ENCODE measurements at places on chromosomes 3 and 15.

DNA sequence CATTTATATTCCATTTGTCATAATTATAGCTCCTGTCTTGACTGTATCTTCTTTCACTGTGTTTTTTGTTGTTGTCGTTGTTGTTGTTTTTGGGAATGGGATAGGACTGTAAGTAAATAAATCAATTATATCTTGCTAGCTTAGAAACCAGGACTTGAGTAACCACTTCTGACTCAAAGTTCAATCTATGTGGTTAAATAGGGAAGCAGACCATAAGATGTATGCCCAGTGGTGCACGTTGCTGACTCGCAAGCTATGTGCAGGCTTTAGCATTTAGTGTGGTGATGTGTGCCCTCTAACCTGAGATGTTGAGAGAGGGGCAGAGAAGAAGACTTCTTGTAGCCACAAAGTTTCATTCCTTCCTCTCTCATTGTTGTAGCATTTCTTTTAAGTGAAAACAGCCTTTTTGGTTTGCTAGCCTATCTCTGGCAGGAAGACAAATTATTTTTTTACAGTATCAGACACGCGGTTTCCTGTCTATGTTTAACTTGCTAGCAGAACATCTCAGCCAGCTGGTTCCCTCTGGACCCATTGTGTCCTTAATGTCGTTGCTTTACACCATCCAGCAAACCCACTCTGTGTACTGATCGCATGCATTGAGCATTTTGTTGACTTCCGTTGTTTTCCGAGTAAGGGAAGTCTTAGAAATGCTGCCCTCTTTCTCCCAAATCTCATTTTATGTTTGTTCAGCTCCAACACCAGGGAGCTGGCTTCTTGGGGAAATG, 52.1 kb downstream of the TGFBR2 start:
- no peak for DNase-seq

GRCh38 chr3:127386490-127386889, 98.6 kb upstream of the PRR20G start:
- DNase-seq, result no peak

- DNase-seq, result no peak
Observed at GRCh38 chr3:177126015-177126773, 71.1 kb downstream of the TBL1XR1 start.

DNA sequence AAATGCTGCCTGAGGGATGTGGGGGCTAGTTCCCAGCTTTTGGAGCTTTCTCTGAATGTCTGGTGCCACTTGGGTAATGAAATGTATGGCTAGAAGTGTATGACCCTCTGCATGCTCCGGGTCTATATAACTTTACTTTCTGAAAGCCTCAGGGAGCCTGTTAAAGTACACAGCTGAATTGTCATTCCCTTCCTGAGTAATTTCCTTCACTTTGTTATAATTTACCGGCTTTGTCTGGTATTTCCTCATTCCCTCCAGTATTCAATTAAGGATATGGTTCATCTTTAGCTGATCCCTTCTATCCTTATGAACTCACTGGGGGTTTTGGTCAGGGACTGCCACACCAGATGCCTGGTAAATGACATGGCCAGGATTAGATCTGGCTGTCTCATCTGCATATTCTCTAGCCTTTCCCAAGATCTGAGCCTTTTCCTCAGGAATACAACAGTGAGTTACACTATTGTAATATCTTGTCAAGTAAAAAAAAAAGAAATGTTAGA, 620.3 kb downstream of the ZPLD1 start:
- DNase-seq, result no peak

DNA sequence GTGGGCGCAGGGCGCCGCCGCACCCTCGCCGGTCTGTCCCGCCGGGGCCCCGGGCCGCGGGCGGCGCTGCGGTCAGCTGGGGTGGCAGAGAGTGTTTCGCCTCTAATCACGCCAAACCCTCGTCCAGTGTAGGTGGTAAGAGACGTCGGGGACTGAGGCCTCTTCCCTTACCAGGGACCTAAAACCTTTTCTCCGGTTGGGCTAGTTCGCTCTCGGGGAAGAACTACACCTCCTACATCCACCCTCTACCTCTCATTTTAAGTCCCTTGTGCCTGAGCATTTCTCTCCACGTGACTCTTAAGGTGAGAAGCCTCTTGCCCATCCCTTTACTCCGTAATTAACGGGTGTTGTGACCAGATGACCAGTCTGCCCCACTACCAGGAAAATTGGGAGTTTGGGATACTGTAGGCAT, 520 bp downstream of the TMEM42 start:
- no peak for DNase-seq

DNA sequence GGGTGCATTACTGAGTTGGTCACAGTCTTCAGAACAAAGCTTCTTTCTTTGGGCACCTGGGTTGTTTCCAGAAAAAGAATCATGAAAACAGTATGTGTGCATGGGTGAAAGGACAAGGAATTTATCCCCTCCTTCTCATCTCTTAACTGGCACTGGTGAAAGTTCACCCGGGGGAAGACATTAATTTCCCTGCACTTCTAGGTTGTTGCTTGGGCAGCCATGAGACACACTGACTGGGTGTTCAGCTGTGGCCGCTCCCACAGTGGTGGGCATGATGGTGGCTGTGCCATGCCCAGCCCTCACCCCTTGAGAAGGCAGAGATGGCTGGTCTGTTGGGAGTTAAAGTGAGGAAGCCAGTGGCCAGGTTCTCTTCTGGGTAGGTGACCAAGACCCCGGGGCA, 16.6 kb upstream of the KY start:
- DNase-seq, result no peak

DNA sequence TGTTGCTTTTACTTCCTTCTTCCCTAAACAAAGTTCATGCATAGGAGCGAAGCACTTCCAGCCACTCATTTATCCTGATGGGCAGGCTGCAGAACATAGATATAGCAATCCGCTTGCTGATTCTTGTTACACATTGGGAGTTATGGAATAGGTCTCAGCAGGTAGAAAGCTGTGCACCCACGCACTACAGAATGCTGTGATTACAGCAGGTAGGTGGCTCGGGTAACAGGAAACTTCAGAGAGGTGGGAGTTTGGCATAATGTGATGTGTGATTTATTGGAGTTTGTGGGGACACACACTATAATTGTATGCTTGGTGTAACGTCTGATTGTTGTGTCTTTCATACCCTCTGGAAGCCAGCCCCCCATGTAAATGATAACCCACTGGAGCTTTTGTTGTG, 99.2 kb upstream of the MEIS2 start:
- DNase-seq, result no peak

DNA sequence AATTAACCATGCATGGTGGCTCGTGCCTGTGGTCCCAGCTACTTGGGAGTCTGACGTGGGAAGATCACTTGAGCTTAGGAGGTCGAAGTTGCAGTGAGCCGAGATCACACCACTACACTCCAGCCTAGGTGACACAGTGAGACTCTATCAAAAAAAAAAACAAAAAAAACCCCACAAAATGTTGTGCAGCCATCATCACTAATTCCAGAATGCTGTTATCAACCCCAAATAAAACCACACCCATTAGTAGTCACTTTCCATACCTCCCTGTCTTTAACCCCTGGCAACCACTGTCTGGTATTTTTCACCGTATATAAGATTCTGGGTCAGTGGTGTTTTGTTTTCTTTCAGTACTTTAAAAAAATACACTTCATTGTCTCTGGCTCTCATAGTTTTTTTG, 16.6 kb downstream of the HMCES start:
- no peak for DNase-seq

DNA sequence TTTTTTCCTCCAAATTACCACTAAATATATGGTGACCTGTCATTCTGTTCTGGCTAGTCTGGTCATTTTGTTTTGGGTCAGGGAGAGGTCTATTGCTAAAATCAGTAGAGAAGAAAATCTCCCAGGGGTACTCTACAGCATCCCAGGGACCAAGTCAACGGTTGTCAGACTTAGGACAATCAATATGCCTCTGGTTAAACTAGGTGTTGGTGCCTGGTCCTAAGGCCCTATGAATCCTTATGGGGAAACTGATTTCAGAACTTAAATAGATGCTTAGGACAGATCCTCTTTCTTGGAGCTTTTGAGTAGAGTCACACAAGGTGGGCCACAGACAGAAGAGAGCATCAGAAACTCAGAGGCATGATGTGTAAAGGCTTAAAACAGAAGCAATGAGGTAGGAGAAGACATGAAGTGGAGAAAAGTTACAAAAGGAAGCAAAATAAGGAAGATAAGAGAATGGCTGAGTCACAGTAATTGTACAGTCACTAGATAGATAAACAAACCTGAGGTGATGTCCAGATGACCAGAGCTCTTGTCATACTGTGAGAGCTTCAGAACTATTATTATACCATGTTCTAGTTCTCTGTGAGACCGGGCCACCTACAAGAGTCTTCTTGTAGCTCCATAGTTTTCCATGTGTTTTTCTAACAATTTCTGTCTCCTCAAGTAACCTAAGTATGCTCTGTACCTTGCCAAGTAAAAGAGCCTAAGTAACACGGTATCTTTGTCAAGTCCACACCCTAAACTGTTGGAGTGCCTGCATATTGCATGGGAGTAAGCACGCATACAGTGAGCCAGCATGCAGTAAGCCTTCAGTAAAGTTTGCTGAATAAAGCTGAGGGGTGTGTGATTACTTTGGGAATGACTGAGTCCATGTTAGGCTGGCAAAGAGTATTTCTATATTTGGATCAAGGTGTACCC, 44.6 kb upstream of the LEKR1 start:
- DNase-seq, result no peak

DNA sequence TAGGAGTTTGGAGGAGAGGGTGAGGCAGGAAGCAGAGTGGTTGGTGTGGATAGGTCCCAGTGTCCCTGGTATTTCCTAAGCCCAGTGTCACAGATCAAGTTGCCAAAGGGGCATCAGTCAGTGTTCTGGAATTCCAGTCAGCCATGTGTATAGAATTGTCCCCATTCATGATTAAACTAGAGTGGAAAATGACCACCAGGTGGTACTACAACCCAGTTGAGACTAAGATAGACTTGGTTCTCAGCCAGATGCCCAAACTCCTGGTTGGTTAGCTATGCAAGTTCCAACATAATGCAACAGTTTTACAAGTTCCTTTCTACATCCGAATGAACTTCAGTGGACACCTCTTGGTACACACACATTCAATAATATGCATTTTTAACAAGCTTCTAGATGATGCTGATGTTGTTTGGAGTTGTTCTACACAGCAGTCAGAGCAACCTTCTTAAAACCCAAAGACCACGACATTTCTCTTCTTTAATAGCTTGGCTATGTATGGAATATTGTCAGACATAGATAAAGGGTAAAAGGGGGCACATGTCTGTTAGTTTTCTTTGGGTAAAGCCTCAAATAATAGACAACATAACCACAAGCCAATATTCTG, 8.4 kb upstream of the ATR start:
- no peak for DNase-seq

GRCh38 chr3:76245073-76245472, 459.7 kb upstream of the ZNF717 start:
- DNase-seq, result no peak

- DNase-seq, result no peak
Observed at GRCh38 chr3:171682743-171683142, 127.5 kb downstream of the PLD1 start.

DNA sequence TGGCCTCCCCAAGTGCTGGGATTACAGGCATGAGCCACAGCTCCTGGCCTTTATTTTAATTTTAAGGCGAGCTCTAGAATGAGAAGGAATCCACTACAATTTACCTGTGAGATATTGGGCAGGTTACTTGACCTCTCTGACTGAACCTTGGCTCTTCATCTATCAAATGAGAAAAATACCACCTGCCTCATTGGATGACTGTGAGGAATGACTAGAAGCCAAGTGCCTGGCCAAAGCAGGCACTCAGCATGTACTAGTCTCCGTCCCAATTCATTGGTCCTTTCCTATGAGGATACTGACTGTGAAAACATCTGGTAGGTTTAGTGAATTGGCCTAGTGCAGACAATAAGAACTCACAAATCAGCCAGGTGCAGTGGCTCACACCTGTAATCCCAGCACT, 38.5 kb upstream of the OSBPL11 start:
- no peak for DNase-seq

DNA sequence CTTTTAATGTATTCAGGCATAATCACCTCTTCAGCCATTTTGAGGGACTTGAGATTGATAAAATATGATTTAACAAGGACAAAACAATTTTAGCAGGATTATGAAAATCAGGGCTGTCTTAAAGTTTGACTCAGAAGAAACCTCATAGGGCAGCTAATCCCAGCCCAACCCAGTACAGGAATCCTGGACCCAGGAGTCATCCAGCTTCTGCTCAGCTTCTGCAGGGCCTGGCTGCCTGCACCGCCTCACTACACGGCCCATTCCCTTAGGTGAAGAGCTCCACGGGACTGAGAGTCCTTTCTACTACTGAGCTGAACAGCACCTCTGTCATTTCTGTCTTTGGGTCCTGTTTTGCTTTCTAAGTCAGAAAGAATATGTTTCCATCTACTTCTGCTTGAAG, 37.5 kb downstream of the ARHGAP31 start:
- no peak for DNase-seq

DNA sequence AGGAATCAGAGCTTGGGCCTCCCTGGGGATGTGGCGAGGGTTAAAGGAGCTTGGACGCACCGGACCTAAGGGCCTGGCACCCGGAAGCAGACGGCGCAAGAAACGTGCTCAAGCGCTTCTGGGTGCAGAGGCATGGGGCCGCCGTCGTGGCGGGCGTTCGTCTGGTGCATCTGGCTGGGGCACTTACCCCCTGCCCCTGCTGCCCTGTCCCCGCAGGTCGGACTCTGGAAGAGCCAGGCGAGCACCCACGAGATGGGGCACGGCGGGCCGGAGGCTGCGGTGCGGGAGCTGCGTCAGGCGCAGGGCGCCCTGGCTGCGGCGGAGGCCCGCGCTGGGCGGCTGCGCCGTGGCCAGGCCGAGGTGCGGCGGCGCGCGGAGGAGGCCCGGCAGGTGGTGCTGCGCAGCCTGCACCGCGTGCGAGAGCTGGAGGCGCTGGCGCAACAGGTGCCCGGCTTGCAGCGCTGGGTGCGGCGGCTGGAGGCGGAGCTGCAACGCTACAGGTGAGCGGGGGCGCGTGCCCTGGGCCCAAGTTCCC, 2.5 kb downstream of the EFCC1 start:
- peak; percentile 70 for DNase-seq

GRCh38 chr3:106678657-106679390, 698.4 kb upstream of the CCDC54 start:
- no peak for DNase-seq

GRCh38 chr3:126728680-126729079, 24.6 kb downstream of the CHCHD6 start:
- no peak for DNase-seq

DNA sequence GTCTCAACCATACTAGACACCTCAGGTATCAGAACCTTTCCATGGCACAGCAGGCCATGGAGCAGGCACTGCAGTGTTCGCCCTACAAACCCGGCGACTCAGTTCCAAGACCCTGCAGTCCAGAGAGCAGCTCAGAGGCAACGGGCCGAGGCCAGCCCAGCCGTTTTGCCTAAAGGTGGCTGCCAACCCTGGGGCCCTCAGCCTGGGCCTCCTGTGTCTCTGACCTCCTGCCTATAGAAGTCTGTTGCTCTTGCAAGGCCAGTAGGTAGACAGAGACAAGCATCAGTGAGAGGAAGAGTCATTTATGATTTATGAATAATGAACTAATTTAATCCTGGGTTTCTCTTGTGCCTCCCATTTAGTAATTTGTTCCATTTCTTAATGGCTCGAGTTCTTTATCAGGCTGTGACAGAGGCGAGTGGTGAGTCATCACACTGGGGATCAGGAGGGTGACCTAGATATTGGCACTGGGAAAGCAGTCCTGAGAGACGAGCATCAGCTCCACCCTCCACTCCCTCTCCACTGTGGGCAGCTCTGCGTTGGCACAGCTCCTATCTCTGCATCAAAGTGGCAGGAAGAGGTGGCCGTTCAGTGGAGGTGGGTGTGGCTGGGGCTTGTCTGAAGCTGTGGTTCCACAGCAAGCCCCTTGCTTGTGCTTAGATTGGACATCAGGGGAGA, 79.8 kb downstream of the ABHD5 start:
- peak; percentile 31 for DNase-seq

Measured in activated T-cell treated with anti-CD3 and anti-CD28 coated beads, Interleukin-2, amount 50 U/mL, for 1 hour (primary cell).